ENCODE measurements at places on chromosomes 6 and 20.

DNA sequence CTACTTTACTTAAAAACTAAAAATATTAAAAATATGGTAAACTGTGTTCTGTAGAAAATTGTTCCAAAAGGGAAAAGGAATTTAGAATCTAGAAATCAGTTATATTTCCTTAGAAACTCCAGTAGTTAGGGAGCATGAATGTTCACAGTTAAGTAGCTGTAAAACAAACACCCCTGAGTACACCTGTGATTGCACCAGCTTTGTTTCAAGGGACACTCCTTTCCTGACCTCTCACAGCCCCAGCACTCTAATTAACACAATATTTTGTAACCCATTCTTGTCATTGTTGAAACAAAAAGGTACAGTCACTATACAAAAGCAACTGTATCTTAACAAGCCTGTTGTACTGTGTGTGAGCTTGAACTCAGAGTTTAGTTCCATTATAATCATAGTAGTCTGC is 72.3 kb downstream of the NCOA7 start:
- no peak for DNase-seq

GRCh38 chr20:36754656-36755222 is 8.8 kb upstream of the NDRG3 start:
- no peak for DNase-seq

- no peak for DNase-seq
Observed at GRCh38 chr20:58706975-58707681, 14.5 kb downstream of the NPEPL1 start.

- no peak for DNase-seq
Observed at GRCh38 chr6:170147056-170147787, 143.7 kb downstream of the DLL1 start.

GRCh38 chr6:132300323-132300949 is 100.8 kb downstream of the MOXD1 start:
- no peak for DNase-seq

- DNase-seq: no peak
Observed at GRCh38 chr6:166206066-166206465, 38.4 kb upstream of the TBXT start.

- no peak for DNase-seq
Observed at GRCh38 chr20:58435237-58435636, 46.2 kb downstream of the VAPB start.

GRCh38 chr6:6659600-6660327 is 71.2 kb downstream of the LY86 start:
- DNase-seq: no peak

DNA sequence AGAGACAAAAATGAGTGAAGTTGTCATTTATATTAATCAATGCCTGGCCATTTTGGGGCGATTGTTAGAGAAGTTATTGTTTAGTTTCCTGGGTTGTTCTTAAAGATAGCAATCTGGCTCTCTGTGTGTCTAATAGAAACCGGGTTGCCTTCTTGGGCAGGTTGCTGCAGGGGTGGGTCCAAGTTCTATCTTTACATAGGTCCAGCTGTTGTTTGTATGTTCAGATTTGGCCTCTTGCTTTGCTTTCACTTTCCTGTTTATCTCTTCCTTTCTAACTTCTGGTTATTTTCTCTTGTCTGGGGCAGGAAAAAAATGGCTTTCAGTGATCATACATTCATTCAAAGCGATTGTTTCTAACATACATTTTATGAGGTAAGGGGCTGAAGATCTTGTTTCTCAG is 128.4 kb upstream of the NOX3 start:
- no peak for DNase-seq

DNA sequence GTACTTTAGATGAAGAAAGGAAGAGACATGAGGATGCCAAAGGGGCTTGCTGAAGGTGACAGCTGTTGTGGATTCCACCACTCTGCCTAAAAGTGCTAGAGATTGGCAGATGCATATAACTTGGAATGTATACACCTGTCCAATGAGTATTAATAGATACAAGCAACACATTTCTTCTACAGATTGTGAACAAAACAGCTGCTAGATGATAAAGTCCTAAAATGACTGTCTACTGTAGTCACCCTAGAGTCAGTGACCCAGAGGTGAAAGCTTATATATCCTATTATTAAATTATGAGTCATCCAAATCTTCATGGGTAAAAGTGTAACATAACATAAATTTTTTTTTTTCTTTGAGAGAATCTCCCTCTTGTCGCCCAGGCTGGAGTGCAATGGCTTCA is 5.2 kb downstream of the RNF217 start:
- no peak for DNase-seq

GRCh38 chr20:24134284-24134683 is 145.7 kb upstream of the GGTLC1 start:
- no peak for DNase-seq

DNA sequence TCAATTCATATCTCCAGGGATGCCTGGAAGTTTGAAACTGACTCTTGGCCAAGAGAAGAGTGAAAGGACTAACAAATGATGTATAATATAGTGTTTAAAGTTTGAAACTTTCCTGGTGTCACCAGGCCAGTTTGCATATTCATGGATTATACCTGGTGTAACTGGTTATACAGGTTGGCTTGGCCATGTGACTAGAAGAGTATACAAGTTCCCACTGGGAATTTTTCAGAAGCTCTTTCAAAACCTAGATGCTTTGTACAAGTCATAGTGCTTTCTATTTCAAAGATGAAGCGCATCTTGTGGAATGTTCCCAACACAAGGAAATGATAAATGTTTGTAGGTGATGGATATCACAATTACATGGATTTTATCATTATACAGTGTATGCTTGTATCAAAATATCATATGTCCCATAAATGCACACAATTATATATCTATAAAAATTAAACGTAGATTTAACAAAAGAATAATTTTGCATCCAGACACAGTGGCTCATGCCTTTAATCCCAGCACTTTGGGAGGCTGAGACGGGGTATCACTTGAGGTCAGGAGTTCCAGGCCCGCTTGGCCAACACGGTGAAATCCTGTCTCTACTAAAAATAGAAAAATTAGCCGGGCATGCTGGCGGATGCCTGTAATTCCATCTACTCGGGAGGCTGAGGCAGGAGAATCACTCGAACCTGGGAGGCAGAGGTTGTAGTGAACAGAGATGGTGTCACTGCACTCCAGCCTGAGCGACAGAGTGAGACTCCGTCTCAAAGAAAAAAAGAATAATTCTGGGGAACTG is 1420.2 kb downstream of the GRIK2 start:
- no peak for DNase-seq

DNA sequence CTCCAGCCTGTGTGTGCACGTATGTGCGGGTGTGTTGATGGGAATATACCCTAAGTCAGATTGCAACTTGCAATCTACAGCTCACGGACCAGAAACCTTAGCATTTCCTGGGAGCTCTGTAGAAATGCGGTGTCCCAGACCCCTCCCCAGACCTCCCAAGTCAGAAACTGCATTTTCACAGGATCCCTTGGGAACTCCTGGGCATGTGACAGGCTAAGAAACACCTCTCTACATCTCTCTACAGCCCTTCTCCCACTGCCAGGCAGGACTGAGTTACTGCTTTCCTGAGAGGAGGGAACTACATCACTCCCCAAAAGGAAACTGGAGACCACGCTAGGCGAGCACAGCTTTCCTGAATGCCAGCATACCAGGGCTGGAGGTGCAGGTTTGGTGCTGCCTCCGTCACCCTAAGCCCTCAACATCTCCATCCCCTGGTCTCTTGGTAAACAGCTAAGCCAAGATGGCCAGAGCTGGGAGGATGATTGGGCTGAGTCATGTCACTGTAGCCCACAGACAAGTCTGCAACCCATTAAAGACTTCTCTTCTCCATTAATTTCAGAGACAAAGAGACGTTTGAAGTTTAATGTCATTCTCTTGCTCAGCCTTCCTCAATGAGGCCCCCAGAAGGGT is 194.4 kb downstream of the BMP7 start:
- no peak for DNase-seq

- no peak for DNase-seq
Observed at GRCh38 chr6:103326760-103327757, 1532.7 kb downstream of the HACE1 start.

DNA sequence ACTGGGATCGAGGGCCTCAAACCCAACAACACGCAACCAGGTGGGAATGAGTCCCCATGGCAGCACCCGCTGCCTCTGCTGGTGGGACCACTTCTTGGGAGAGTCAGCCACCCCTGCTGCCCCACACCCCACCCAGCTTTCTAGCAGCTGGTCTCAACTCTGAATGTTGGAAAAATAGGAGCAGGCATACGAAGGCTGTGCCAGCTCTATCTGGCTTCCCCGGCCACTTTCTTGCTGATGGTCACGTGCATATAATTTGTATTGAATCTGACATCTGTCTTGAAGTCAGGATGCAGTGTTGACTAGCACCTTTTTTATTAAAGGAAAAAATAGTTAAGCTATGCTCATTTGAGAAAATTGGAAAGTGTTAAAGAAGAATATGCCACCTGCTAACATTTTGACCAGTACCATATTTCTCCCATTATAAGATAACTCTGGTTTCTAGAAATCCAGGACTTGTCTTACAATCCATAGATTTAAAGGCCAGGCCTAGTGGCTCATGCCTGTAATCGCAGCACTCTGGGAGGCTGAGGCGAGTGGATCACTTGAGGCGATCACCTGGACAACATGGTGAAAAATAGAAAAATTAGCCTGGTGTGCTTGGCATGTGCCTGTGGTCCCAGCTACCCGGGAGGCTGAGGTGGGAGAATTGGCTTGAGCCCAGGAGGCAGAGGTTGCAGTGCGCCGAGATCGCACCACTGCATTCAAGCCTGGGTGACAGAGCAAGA is 26.9 kb upstream of the MAPRE1 start:
- DNase-seq: no peak

GRCh38 chr6:109285366-109285765 is 96.9 kb downstream of the CD164 start:
- DNase-seq: no peak

DNA sequence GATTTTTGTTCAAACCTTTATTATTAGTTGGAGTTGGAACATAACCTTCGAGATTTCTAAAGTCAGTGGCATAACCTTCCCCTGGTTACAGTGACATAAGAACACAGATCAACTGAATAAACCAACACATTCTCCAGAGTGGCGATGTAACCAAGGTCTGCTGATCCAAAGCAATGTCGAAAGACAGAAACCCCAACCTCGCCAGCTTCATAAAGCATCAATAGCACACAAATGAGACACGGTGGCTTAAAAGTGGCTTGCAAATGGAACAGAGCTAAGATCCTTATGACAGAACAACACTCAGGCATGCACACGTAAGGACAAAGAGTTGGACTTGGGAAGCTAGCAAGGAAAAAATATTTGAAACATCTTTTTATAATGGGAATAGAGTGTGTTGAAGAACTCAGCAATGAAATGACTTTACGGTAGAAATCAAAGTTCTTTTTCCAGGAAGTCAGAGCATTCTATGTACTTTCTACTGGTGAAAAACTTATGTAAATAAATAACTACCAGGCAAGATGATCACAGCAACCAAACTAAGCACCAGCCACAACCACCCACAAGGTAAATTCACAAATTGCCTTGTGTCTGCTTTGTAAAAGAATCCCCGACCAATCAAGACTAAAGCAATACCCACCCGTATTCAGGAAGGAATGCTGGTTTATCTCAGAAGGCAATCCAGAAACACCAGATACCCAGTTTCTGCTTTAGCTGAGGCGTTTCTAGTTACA is 61.0 kb upstream of the NHSL1 start:
- DNase-seq: no peak

GRCh38 chr6:134706806-134707205 is 243.1 kb downstream of the ALDH8A1 start:
- no peak for DNase-seq

- no peak for DNase-seq
Observed at GRCh38 chr6:17650656-17651309, 50.7 kb downstream of the FAM8A1 start.

DNA sequence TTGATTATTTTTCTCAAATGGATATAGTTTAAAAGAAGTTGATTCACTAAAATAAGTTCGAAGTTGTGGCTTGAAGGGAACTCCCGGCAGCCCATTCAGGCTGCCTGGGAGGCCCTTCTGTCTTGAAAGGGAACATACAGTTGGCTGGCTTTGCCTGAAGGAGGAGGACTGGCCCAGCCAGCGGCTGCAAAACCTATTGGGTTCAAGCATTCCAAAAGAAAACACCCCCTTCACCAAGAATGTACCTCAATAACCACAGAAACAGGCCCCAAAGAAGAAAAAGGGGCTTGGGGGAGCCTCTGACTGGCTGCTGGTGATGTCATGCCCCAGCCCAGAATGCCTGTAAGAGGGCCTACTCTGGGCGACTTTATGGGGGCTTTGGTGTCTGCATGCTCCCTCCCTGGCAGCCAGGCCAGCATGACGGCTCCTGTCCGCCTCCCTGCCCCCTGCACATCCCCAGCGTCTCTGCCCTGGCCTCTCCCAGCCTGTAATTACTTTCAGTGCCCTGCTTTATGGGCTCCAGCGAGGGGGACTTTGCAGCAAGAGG is 36.5 kb downstream of the MAFB start:
- no peak for DNase-seq

GRCh38 chr20:3473944-3474343 is 3.1 kb downstream of the ATRN start:
- no peak for DNase-seq

- DNase-seq: no peak
Observed at GRCh38 chr6:42091718-42092023, 41.3 kb downstream of the TAF8 start.

GRCh38 chr20:52864916-52865605 is 107.1 kb upstream of the TSHZ2 start:
- DNase-seq: no peak

DNA sequence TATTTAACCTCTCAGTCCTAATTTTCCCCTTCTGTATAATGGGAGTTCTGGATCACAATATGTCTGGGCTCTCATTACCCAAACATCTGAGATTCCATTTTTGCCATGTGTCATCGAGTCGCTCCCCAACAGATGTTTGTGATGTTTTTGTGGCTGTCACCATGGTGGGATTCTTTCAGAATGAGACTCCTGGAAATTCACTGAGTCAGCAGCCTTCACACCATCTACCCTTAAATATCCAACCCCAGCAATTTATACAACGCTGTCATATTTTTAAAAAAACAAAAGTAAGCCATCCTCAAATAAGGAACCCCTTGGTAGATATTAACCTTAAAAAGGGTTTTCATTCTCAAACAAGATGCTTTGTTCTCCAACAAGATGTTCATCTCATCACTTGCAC is 20.9 kb downstream of the NRSN1 start:
- DNase-seq: no peak

- DNase-seq: no peak
Observed at GRCh38 chr6:168278904-168279303, 40.7 kb downstream of the DACT2 start.
